ENCODE measurements at places on chromosomes 1 and 21.

- DNase-seq, result peak; percentile 54
These were observed 11.0 kb downstream of the PROX1 start for GRCh38 chr1:213998785-213999184.

DNA sequence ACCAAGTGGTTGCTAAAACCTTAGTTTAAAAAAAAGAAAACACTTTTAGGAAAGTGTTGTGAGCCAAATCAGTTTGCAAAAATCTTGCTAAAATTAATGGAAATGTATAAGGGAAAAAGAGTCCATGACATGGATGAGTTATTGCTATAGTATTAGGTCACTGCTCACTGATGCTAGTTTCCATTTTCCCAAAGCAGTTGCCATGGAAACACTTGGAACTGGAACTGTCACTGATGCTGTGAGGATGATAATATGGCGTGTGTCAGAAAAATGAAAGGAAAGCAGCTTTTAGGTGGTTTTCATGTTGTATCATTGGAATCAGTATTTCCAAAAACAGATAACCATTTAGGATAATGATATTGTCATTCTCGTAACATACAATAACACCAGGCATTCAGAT lies 104.4 kb downstream of the PHTF1 start:
- DNase-seq, result no peak

DNA sequence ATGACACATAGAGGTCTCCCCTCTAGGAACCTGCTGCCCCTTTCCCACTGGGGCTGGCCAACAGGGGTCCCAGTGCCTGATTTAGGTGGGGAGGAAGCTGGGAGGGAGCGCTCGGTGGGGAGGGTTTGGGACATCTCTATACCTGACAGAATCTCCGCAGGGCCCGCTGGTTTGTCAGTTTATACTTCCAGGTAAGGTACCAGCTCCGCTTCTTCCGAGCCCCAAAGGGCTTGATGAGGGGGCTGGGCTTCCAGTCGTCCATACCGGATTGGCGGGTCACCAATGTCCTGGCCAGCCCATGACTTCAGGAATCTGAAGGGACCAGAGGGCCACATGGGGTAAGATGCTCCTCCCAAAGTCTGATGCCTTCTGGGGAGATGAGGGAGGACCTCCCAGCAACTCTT lies 672 bp downstream of the POMGNT1 start:
- no peak for DNase-seq

DNA sequence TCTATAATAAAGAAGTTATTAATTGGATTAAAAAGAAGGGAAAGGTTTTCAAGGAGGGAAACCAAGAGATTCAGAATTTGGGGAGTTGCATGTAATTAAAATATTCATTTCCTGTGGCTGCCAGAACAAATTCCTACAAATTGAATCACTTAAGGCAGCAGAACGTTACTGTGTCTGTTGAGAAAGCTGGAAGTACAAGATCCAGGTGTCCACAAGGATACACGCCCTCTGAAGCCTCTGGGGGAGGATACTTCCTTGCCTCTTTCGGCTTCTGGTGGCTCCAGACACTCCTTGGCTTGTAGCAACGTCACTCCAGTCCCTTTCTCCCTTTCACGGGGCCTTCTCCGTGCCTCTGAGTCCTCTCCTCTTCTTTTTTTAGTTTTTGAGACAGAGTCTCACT lies 67.9 kb downstream of the KAZN start:
- no peak for DNase-seq

DNA sequence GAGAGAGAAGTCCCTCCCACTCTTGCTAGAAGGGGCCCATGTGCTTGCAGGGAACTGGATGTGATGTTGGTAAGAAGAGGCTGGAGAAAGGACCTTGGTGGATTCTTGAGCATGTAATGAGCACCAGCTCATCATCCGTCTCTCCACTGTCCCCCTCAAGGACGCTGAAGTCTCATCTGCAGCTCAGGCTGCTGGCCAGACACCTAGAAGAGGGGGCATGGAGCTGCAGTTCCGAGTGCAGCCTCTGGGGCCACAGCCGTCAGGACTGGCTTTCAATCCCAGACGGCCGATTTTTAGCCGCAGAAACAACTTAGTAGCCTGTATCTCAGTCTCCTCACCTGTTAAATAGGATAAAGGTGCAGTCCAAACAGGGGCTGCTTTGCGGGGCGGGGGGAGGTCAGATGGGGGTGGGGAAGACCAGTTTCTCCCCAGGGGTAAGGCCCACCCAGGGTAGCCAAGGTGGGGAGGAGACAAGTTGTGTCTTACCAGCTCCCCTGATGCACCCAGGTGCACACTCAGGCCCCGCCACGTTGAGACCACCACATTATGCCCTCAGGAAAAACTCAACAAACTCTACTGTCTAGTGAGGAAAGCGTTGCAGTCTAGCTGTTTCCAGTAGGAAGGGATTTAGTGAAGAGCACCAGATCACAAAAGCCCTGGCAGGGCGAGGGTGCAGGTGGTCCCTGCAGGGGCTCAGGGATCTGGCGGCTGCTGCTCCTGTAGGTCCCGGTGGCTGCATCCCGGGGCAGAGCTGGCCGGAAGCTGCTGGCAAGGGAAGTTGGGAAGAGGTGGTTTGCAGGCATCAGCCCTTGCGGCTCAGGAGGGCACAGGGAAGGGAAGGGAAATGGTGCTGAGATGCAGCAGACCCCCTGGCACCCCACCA lies 29.5 kb downstream of the LDLRAP1 start:
- peak; percentile 10 for DNase-seq

GRCh38 chr1:18602533-18603211 lies 28.0 kb upstream of the PAX7 start:
- DNase-seq, result no peak

GRCh38 chr1:12473596-12474362 lies 144.2 kb downstream of the DHRS3 start:
- peak; percentile 68 for DNase-seq

GRCh38 chr1:228494970-228495853 lies 8.0 kb downstream of the RNF187 start:
- DNase-seq, result no peak

- DNase-seq, result no peak
These were observed 24.8 kb downstream of the CSF1 start for GRCh38 chr1:109935451-109935900.

DNA sequence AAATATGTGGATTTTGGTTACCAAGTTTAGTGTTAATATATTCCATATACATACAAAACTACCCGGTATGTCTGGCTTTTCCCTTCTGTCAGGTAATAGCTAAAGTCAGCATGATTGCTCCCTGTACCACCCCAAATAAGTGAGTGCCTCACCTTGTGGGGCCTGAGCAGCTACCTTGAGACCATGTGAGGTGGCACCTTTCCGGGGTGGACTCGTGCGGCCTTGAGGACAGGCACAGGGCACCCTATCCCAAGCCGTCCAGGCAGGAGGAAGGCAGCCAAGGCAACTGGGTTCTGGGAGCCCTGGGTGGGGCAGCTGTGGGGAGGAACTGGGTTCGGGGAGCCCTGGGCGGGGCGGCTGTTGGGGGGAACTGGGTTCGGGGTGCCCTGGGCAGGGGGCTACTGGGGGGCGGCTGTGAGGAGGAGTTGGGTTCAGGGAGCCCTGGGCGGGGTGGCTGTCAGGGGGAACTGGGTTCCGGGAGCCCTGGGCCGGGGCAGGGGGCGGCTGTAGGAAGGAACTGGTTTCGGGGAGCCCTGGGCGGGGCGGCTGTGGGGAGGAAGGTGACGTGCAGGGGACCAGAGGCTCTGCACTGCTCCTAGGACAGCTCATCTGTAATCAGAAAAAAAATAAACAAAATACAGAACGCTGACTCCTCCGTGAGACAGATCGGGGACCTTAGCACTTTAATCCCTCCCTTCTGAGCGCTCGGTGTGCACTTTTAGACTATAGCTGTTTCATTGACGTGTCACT lies 63.3 kb downstream of the POFUT2 start:
- no peak for DNase-seq

DNA sequence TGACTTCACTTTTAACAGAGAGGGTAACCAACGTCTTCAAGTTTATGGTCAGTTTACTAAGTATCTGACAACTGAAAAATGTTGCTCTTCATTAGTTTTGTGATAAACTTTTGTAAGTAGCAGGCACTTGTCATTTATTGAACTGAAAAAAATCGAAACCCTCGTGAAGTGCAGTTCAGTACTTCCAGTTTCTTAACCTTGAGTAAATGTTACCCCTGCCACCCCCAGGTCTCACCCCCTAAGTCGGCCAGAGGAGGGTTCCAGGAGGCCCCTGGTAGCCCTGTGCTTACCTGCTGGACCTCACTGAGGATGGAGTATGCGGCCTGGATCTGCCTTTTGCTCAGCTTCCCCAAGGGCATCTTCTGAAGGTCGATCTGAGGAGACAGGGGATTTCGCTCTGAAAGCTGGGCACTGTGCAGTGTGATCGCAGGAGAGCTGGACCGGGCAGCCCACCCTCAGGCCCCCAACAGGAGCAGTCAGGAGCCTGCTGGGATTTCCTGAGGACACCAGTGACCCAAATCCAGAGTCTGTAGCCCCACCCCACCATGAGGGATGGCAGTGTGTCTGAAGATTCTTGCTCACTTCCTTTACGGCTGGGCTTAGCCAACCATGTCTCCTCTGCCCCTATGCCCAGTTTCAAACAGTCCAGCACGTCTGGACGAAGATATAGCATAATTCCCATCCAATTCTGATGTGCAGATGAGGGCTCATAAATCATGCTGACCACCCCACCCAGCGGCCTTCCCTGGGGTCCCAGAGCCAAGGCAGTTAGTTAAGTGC lies 37.6 kb downstream of the PARP1 start:
- no peak for DNase-seq
